ENCODE measurements at places on chromosomes 2 and 18.

GRCh38 chr2:232913903-232914302 lies 43.8 kb downstream of the SNORC start:
- DNase-seq, result no peak

DNA sequence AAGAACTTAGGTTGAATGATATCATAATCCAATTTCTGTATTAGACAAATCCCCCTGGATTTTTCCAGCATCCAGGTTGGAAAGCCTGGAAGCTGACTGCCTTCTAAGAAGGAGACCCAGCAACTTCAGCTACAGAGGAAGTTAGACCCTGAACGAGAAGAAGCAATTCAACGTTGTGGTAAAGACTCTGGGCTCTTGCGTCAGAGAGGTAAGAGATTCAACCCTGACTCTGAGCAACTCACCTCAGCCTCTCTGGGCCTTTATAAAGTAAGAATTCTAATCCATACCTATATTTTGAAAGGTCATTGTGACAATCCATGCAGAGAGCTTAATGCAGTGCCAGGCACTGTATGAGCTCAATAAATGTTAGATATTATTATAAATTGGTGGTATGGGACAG lies 9.7 kb downstream of the E2F6 start:
- DNase-seq, result no peak

DNA sequence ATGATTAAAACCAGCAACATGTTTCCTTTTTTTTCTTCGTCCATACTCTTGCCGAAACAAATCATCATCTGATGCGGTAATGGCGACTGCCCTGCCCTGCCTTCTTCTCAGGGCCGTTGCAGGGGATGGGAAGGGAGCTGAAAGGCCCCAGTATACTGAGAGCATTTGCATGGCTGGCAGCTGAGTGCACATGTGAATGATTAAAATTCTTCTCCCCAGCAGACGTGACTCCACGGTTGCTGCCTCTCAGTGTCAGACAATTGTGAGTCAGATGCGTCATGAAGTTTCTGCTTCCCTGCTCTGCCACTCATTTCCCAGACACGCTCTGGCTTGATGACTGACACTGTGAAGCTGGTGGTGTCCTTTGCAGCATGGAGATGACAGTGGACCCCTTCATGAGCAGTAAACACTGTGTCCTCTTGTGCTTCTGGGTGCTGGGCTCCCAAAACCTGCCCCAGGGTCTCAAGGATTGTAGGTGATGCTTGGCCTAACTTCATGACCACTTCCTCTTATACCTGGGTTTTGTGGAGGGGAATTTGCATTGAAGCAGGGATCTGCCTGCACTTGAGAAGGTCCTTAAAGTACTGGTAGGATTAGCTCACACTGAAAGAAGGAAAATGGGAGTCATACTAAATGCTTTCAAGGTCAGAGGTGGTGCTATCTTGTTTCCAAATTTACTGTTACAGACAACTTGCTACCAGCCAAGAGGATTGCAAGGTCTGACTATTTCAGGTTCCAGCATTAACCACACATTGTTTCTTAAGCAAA lies 222.5 kb upstream of the COPS8 start:
- DNase-seq, result no peak

DNA sequence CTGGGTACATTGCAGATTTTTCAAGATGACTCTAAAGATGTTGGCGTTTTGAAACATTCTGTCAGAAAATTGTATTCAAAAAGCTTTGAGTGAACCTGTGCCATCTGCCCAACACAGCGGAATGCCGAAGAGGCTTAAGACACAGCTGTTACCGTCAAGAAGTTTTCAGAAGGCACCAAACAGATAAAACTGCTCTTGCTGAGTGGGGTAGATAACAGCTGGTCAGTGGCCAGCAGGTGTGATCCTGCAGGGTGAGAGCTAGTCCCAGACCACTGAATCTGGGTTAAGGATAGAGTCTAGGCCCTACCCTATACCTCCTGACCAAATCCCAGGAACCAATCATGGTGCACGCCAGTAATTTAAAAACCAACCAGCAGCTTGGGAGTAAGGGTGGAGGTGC lies 60.5 kb upstream of the B3GNT7 start:
- no peak for DNase-seq

GRCh38 chr2:188974164-188974563 lies at the start of gene COL3A1:
COL3A1 (plus strand) TSS chr2:188974373; CDS start chr2:188974490, 117 bp downstream.
- no peak for DNase-seq

- DNase-seq, result no peak
Observed at GRCh38 chr2:12243381-12243780, 473.4 kb upstream of the TRIB2 start.
